Putamen (tissue), 1 donor: ENCODE measurements at places on chromosomes 16 and 17.

DNA sequence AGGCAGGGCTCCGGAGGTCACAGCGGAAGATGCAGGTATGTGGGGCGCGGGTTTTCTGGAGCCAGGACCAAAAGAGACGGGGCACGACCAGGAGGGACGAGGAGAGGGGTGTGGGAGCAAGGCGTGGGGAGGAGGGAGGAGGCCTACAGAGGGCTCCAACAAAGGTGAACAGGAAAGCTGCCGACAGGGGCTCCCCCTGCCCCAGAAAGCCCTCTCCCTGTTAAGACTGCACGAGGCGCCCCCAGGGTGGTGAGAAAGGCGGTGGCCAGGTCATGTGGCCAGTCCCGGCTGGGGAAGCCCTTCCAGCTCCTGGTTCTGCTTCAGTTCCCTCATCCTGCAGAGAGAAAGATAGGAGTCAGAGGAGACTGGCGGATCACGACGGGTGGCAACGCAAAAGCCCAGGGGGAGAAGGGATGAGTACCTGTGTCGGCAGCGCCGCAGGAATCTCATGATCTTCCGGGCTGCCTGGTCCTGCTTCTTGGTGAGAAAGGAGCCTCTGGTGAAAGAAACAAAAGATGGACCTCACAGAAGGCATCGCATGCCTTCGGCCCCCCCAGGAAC lies 949 bp upstream of the SPAG7 start:
- no peak for DNase-seq

DNA sequence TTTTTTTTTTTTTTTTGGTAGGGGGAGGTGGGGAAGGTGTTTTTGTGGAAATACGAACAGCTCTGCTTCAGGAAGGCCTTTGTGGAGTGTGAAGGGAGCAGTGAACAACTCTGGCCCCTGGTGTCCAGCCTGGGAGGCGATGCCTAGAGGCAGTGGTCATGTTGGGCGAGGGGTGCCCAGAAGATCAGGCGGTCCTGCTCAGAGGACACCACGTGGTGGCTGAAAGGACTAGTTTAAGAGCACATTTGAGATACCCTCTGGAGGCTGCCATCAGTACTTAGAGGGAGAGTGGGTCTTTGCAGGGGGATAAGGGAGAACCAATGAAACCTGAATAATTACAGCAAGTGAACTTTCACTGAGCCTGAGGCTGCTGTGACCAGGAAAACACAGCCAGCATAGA lies 40.1 kb upstream of the RHOT1 start:
- no peak for DNase-seq

GRCh38 chr17:40097931-40098845 lies 2.2 kb downstream of the NR1D1 start:
- DNase-seq = no peak

GRCh38 chr16:1959269-1960039 lies at the start of gene NDUFB10:
NDUFB10 (plus strand) TSS chr16:1959538; CDS start chr16:1959625, 87 bp downstream.
- peak; percentile 86 for DNase-seq

GRCh38 chr17:4304417-4305027 lies 40.7 kb upstream of the ANKFY1 start:
- DNase-seq = no peak

- DNase-seq = no peak
Observed at GRCh38 chr16:47887496-47887895, 268.3 kb downstream of the ABCC12 start.

- DNase-seq = no peak
Observed at GRCh38 chr17:46121841-46122485, 71.3 kb downstream of the KANSL1 start.

GRCh38 chr17:75872434-75873351 lies 5.7 kb downstream of the TRIM47 start:
- peak; percentile 47 for DNase-seq

- DNase-seq = no peak
Observed at GRCh38 chr16:85360323-85361277, 248.3 kb upstream of the CIBAR2 start.

GRCh38 chr16:30535106-30535776 lies 583 bp upstream of the ZNF747 start:
- no peak for DNase-seq

- no peak for DNase-seq
Observed at GRCh38 chr16:62816971-62817519, 780.8 kb upstream of the CDH8 start.

DNA sequence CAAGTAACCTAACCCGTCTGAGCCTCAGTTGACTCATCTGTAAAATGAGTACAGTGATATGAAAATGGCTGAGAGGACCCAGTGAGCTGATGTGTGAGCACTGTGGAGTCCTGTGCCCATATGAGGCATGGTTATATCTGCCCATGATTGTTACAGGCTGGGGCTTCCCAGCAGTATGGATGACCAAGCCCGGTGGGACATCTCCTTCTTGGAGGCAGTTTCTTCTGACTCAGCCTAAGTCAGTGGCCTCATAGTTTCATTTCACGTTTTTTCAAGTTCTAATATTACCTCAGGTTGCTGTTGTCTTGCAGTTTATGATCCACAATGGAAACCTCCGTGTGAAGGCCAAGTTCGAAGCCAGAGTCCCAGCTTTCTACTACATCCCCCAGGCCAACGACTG lies 4.8 kb downstream of the ADAP2 start:
- DNase-seq = no peak

DNA sequence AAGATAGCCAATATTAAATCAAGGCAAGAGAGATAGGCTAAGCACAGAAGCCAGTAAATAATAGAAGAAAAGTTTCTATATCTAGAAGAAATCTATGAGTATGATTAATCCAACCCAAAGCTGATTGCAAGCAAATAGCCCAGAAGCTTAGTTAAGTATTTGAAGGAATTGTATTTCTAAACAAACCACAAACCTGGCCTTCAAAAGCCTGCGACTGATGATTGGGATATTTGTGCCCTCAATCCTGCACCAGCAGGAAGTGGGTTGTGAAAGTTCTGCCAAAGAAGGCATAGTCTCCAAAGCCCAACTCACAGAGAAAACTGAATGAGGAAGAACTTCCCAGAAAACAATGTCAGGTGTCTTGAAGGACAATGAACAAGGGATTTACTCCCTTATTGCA lies 114.5 kb upstream of the C17orf78 start:
- DNase-seq = no peak

- DNase-seq = no peak
Observed at GRCh38 chr17:77527836-77528505, 387.2 kb downstream of the SEC14L1 start.

- no peak for DNase-seq
Observed at GRCh38 chr17:32496395-32497073, 9.7 kb downstream of the CDK5R1 start.

DNA sequence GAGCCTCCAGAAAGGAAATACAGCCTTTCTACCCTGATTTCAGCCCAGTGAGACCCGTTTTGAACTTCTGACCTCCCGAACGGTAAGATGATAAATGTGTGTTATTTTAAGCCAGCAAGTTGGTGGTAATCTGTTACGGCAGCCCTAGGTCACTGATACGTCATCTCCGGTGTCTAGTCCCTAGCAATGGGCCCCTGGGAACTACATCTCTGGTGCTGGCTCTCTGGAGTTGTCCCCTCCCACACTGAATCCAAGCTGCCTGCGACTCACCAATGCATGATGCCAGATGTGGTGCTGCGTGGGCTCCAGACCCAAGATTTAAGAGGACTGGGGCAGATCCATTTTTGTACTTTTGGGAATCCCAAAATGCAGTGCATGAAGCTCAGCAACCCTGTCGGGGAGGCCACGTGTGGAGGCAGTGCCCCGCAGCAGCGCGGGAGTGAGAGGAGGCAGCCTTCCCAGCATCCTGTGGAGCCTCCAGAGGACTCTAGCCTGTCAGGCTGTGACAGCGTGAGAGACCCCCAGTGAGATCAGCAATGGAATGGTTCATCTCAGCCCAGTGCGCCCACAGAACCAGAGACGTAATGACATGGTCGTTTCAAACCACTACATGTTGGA lies 43.6 kb upstream of the USP7 start:
- DNase-seq = no peak

- DNase-seq = no peak
Observed at GRCh38 chr17:1108765-1109605, 70.8 kb downstream of the ABR start.

- DNase-seq = no peak
Observed at GRCh38 chr16:81713295-81713772, 65.8 kb upstream of the PLCG2 start.

- DNase-seq = no peak
Observed at GRCh38 chr16:28038409-28038808, 25.1 kb downstream of the GSG1L start.

DNA sequence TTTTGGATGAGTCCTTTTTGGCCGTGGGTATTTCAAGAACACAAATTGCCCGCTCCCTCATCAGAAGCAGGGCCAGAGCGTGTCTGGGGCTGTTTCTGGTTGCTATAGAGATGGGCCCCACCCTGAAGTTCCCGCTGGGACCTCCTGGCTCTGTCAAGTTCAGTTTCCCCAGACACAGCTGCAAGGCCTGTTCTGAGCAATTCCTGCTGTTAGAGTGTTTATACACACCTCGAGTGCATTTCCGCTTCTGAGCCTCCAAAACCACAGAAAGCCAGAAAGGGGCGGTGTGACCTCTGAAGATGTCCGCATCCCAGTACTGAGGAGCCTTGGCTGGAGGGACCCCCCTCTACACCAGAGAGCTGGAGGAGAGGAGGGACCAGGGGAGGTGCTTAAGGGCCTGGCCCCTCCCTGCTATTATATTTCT lies 9.3 kb upstream of the WBP2 start:
- DNase-seq = no peak

DNA sequence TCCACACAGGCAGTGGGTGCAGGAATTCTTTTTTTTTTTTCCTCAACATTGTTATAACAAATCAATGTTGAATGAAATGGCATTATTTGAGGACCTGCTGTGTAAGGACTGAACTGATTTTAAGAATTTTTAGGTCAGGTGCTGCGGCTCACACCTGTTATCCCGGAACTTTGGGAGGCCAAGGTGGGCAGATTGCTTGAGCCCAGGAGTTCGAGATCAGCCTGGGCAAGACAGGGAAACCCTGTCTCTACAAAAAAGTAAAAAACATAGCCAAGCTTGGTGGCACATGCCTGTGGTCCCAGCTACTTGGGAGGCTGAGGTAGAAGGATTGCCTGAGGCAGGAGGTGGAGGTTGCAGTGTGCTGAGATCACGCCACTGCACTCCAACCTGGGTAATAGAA lies 12.4 kb downstream of the MPRIP start:
- DNase-seq = no peak

- DNase-seq = no peak
Observed at GRCh38 chr17:45282683-45283644, 21.1 kb upstream of the SPATA32 start.

GRCh38 chr17:4940555-4941318 lies 669 bp downstream of the RNF167 start:
- DNase-seq = no peak

- no peak for DNase-seq
Observed at GRCh38 chr17:44604768-44605485, 47.6 kb downstream of the FZD2 start.

DNA sequence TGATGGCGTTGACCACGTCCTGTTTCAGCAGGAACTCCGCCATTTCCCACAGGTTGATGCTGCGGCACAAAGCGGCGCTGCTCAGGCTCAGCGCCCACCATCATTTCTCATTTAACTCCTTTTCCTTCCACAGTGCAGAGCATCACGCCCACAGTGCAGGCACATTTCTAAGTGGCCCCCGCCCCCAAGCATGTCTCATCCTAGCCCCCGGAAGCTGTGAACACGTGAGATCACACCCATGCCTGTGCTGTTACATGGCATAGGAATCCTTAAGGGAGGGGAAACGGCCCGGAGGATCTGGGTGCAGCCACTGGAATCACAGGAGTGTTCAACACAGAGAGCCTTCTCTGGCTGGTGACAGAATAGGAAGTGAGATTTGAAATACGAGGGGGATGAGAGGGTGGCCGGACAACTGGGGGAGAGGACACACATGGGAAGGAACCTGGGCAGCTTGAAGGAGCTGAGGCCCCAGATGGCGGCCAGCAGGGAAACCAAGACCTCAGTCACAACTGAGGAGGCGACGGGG lies 4.7 kb downstream of the NAGPA start:
- peak; percentile 79 for DNase-seq

DNA sequence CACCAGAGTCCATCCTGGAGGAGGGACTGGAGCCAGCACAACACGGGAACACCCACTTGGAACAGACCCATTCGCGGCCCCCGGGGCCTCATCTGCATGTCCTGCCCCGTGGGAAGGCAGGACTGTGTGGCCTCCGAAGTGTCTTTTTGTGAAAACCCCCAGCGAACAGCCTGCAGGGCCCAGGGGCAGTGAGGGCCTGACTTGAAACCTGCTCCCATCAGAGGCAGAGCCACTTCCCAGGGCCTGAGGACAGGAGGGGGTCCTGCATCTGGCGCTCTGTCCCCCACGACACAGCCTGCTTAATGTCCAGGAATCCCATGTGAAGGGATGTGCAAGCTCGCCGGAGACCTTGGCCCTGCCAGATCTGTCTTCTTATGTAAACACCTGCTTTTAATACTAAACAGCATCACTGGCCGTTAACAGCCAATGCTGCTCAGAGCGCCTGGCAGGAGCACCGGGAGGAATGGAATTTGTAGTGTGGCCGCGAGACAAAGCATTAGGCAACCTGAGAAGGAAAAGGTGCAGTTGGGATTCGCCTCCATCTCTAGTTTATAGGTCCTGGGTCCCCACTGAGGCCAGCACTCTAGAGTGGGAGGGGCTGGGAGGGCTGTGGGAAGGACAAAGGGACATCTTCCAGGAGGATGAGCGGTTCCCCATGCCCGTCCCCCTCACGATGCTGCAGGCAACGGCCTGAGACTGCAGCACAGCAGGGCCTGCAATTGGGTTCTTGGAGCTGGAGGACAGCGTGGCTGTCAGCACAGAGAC lies 9.6 kb upstream of the EVPL start:
- DNase-seq = no peak

DNA sequence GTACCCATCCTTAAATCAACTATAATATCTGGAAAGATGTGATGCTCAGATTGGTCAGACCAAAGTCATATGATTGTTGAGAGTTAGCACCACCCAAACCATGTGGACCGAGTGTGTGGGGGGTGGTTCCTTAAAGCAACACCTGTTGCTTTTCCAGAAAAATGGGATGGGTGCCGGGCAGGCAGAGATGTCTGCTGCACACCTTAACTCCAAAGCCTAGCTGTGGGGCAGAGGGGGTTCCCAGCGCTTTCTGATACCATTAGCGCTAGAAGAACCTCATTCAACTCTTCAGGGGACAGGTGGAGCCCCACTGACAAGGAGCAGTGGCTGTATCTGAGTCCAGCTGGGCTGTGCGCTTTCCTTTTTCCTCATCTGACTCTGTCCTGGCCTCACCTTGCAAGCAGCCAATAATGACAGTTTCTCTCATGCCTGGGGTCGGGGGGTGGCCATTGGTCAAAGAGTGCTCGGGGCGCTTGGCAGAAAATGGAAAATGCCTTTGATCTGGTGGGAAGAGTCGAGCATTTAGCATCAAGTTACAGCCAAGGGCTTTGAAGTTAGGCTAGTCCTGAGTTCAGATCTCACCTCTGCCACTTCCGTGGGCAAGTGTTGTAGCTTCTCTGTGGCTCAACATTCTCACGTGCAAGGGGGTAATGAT lies 82.6 kb downstream of the IRX3 start:
- no peak for DNase-seq

DNA sequence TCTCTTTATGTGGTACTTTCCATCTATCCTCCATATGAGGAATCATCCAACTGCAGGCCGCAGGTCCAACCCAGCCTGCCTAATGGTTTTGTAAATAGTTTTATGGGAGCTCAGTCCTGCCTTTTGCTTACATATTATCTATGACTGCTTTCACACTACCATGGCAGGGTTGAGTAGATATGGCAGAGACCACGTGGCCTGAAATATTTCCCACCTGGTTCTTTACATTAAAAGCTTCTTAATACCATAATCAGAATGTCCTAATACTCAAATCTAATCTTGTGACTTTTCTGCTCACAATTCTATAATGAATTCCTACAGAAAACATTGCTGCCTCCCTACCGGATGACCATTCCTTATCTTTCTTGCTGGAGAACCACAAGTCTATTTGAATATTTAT lies 71.7 kb downstream of the SHCBP1 start:
- DNase-seq = no peak

GRCh38 chr17:80615376-80615775 lies 70.7 kb downstream of the RPTOR start:
- no peak for DNase-seq
